ENCODE measurements at places on chromosomes 4 and X. TPM values are rescaled to one million over a fixed set of nuclear protein-coding genes. Genes with fewer than 3 reads are reported as not detected.

DNA sequence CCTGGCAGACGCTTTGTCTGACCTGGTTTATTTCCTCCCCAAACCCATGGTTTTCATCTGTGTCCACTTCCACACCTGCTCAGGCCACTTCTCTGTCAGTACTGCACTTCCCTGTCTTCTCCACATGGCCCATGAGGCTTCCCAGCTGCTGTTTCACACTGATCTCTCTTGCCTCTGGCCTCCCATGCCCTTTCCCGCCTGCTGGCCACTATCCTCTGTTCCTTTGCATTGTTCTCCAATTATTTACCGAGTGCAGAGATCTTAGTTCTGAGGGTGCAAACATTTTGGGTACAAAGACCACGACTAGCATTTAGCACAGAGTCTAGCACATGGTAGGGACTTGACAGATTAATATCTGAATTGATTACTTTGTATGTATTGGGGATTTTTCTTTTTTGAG lies 174.8 kb upstream of the NPY2R start:
- DNase-seq = no peak

- DNase-seq = no peak
Observed at GRCh38 chrX:23398570-23398969, 63.9 kb downstream of the PTCHD1 start.

DNA sequence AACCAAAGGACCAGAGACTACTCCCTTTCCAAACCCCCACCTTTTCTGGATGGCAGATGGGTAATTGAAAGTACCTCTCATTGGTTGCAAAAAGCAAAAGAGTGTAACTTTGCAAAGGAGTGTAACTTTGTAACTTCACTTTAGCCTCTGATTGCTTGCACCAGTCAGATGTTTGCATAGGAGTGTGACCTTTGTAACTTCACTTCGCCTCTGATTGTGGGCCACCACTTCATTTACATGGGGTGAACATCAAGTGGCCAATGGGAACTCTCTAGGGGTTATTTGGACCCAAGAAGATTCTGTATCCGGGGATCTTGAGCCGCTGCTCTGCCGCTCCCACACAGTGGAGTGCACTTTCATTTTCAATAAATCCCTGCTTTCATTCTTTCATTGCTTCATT lies 9.9 kb upstream of the SLC25A43 start:
- no peak for DNase-seq

GPRASP1 gene
- 3.5 TPM for total RNA-seq

GRCh38 chr4:24040811-24041210 lies 151.0 kb upstream of the PPARGC1A start:
- DNase-seq = no peak

DNA sequence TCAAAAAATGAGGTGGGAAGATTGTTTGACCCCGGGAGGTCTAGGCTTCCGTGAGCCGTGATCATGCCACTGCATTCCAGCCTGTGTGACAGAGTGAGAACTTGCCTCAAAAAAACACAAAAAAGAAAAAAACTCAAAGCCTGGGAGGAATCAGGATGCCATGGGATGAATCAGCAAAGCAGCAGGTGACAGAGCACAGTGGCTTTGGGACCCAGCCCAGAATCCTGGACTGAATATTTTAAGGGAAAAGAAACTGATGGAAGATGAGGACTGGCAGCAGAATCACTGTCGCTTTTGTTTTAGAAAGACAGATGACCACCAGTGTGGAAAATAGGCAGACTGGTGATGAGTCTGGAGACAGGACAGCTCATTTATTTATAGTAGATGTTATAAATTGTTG lies 16.6 kb downstream of the S100G start:
- DNase-seq = no peak

MTNR1A gene
- 0.57 TPM for total RNA-seq

MAGIX gene
- 8.5 TPM for total RNA-seq

HTN1 gene
- total RNA-seq = not detected

- DNase-seq = peak; percentile 52
Observed at GRCh38 chr4:15938182-15938581, 358 bp downstream of the FGFBP1 start.

DNA sequence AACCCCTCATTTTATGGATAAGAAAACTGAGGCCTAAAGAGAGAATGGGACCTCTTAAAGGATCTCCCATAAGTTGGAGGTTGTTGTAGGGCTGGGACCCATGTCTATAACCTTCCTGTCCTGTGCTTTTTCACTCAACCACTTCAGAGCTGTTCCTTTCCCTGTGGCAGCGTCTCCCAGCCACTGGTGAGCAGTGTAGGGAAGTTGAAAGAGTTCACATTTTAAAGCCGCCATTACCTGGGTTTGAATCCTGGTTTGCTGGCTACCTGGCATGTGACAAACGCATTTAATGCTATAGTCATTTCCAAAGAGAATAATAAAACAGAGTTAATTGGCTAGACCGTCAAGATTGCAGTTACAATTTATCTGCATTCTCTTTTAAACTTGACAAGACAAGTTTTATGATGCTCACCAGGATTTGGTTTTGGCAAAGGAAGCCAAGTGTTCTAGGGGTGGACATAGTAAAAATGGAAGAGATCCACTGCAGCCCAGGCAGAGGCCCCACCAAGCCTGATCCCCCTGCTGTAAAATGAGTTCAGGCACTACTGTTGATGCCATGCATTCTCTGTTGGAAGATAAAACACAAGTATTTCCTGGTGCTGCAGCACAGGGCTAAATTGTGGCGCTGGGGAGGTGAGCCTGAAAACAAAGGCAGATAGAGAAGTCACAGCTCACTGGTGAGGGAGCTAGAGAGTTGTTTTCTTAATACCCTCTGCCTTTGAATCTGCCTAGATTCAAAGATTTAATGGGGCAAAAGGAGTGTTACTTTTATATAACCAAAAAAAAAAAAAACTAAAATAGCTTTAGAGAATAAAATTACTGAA lies 218.7 kb downstream of the NWD2 start:
- no peak for DNase-seq

DNA sequence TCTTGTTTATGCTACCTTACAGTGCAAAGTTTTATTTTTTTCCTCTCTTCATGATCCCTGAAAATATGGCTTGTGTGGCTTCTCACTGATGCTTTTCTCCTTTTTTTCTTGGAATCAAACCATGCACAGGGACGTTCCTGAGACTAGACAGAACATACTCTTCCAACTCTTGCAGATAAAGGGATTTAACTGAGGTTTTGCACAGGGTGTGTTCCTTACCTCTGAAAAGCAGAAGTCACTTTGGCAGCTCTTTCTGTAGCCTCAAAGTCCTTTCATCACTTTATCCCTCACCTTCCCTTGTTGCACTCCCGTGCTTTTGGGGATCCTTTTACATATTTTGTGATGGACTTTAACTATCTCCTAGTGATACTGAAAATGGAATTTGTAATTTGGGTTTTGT lies 300.1 kb downstream of the SPRY1 start:
- no peak for DNase-seq

TGIF2LX gene
- total RNA-seq = not detected

- no peak for DNase-seq
Observed at GRCh38 chr4:178202422-178202821, 760.2 kb upstream of the AGA start.

DNA sequence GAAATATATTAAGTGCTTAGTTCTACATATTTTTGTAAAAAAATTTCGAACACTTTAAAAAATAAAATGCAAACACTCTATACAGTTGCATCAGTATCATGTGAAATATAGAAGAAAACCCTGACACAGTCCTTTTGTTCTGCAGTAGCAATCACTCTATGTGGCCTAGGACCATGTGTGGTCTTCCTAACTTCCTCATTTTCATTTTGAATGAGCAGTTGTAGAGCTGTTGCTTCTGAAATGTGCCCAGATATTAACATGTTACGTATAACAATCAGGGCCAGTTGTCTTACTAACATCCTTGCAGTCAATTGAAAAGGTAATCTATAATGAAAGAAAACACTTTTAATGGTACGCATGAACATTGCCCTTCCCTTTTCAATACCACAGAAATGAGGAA lies 107.9 kb downstream of the ZNF827 start:
- DNase-seq = no peak

DNA sequence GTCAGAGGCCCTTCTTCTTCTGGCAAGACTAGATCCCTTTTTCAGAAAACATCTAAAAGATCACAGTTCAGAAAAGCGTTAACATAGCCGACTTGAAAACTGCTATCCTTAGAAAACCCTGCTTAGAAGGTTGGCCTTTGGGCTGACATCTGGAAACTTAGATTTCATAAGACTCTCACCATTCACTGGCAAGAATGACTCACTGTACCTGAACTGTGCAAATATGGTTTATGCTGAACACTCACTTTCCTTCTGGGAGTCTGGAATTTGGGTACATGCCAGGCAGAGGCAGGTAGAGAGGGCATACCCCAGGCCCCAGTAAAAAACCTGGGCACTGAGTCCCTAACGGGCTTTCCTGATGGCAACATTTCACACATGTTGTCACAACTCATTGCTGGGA lies 88.8 kb upstream of the GPC3 start:
- DNase-seq = no peak

DNA sequence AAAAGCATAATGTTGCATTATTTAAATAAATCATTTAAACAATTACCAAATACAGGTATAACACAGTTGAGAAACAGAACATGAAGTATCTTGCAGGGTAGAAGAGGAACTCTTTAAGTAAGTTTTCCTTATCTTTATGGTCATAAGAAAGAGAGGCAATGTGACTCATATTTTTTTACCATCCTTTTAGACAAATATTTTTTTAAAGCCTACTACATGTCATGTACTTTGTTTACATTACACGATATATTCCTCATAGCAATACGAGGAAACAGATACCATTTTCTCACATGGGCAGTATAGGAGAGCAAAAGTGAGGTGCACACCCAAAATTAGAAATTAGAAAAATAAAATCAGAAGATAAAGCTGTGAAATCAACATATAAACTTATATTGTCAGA lies 49.3 kb upstream of the EPHA5 start:
- DNase-seq = no peak

DNA sequence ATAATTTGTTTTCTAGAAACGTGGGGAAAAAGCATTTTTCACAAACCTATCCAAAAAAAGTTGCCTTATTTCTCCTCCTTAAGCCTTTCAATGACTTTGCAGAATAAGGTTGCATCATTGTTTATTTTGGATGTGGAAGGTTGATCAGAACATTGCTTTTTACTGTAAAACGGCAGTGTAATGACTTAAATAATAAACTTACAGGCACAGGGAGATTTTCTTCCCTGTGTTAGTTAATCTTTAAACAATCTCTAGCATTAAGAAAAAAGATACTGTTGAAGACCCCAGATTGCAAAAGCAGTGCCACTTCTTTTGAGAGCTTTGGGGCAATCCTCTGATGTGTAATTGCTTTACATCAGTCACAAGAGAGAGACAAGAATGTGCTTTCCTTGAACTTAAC lies 153.4 kb downstream of the ARX start:
- DNase-seq = no peak

H2BW2 gene
- not detected for total RNA-seq

DNA sequence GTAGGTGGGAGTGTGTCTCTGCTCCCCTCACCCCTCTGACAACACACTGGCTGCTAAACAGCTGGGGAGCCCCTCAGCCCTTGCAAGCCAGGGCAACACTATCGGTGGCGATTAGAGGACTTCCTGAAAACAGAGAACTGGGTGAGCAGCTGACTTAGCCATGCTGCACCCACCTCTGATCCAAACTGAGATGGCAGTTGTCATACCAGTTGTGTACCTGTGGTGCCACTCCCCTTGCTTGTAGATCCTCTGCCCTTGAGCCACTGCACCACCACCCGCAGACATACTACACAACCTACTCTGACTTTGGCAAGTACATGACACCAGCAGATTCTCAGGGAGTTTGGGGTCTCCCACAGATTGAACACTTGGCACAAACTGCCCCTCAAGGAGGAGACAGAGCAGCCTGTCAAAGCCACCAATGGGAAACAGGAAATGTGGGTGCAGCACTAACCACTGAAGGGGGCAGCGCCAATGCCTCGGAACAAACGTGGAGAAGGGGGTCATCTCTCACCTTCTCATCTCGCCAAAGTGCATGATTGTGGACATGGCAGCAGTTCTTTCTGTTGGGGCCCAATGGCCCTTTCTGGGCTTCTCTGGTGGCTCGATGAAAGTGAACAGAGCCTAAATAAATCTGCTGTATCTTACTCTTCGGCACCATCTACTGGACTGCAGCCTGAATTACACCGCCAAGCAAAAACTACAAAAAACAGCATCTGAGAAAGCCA lies 119.8 kb downstream of the NEK1 start:
- no peak for DNase-seq

DNA sequence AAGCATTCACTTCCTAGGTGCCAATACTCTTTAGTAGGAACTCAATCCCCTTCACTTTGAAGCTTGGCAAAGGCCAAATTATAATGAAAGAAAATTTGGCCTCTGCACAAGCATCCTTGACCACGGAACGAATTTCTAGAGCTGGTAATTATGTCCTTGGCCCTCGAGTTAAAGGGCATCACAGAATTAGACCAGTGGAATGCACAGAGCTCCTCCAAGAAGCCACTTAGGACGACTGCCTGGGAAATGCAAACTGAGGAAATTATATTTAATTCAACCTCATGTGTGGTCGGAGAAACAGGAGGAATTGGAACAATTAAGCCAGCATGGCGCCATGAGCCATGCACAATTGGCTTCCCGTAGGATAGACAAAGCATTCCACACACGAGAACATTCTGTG lies 59.3 kb downstream of the NLGN4X start:
- no peak for DNase-seq

CT55 gene
- total RNA-seq = not detected

DNA sequence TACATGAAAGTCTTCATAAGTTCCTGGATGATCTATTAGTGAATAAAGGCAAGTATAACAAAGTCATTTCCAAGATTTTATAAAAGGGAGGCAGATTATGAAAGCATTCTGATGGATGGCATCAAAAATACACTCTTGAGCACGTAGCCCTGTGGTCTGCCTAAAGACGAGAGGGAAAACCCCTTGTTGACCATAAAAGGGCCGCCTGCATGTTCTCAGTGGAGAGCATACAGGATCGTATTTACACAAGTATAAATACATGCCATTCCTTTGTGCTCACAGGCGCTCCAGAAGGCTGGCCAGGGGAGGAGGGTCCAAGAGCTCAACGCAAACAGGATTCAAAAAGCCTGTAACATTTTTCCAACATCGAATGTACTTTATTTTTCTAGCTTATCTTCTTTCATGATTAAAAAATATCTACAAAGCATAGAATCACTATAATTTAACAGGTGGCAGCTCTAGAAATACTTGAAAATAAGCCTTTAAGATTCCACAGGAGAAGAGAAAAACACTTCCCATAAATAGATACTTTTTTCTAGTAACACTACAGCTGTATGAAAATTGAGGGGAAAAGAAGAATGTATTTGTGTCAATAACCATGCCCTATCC lies 29.6 kb downstream of the PDGFC start:
- peak; percentile 39 for DNase-seq

GRCh38 chr4:169128902-169129301 lies 118.8 kb upstream of the CBR4 start:
- DNase-seq = no peak

- no peak for DNase-seq
Observed at GRCh38 chrX:153956044-153956907, 11.8 kb upstream of the RENBP start.

PSAPL1 gene
- not detected for total RNA-seq

- no peak for DNase-seq
Observed at GRCh38 chr4:139278912-139279759, 889 bp downstream of the MGARP start.

NAT8L gene
- total RNA-seq = 4.2 TPM

GRCh38 chrX:110414679-110415439 lies 56.2 kb downstream of the RTL9 start:
- no peak for DNase-seq

CTAG2 gene
- not detected for total RNA-seq
